ENCODE measurements at places on chromosomes 2 and 18.

GRCh38 chr2:204477358-204477950, 67.8 kb upstream of the PARD3B start:
- DNase-seq = no peak

GRCh38 chr2:100870652-100871531, 51.0 kb downstream of the NPAS2 start:
- DNase-seq = no peak

DNA sequence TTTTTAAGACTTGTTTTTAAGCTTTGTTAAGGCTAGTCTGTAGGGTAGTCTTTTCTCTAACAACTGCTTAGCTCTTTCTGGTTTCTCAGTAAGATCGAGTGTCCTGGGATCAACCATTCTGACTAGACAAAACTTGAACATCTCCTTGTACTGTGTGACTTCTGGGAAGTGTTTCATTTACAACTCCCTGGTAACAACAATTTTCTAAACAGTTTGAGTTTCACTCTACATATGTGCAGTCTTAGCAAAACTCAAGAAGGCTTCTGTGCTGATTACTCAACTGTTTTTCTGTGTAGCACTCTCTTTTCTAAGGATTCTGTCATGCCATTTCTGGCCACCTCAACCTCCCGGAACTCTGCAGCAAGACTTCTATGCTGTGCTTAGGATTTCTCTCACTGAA, 204.5 kb downstream of the KIAA1328 start:
- no peak for DNase-seq

GRCh38 chr2:105775809-105776559, 31.3 kb downstream of the NCK2 start:
- DNase-seq = no peak

DNA sequence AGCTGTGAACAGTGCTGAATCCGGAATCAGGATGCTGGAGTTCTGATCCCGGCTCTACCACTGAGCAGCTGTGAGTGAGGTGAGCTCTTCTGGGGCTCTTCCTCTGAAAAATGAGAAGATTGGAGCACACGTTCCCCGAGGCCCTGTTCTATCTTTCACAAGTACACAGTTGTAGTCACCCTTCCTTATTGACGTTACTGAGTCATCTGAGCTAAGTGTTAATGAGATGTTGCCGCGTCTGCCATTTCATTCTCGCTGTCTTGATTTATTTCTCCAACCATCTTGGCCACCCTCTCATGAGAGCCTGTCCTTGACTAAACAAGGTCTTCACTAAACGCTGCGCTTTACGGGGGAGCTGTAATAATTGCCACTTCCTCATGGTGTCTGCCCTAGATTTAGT, 31.9 kb upstream of the EFR3B start:
- DNase-seq = no peak

DNA sequence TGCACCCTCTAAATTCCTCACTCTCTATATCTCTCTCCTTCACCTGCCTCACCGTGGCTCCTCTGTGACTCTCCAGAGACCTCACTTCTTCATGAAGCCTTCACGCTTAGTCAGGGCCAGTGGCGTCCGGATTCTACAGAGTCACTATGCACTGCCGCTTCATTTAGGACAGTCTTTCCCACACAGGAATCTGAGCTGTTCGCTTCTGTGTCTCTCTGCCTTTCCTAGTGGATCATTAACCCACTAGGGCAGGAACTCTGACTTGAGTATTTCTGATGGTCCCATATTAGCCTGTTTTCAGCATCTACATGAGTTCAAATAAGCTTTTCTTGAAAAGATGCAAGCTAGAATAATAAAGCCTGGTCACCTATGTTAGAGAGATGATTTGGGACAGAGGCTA, 180.2 kb upstream of the DOK6 start:
- no peak for DNase-seq

DNA sequence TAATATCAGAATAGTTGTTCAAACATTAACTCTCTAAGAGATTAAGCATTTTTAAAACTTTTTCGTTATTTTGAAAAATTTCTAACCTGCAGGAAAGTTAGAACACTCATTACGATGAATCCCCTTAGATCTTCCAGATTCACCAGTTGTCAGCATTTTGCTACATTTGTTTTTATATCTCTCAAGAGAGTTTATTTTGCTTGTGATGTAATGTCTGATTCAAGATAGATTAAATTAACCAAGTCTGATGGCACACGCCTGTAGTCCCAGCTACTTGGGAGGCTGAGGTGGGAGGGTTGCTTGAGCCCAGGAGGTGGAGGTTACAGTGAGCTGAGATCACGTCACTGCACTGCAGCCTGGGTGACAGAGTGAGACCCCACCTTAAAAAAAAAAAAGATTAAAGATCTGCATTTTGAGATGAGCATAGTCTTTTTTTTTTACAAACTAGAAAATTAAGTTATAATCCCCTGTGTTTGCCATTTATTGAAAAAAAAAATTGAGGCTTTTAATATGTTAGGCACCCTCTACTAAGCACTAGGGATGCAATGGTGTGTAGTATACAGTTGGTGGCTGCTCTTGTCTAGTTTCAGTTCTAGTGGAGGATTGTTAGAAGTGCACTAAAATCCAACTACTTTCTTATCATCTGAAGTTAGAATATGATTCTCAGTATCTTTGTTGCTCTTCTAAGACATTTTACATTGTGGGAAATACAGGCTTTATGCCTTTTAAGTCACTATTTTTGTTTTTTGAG, 20.9 kb downstream of the RAB10 start:
- DNase-seq = no peak

GRCh38 chr2:56813490-56813889, 629.7 kb downstream of the CCDC85A start:
- no peak for DNase-seq

DNA sequence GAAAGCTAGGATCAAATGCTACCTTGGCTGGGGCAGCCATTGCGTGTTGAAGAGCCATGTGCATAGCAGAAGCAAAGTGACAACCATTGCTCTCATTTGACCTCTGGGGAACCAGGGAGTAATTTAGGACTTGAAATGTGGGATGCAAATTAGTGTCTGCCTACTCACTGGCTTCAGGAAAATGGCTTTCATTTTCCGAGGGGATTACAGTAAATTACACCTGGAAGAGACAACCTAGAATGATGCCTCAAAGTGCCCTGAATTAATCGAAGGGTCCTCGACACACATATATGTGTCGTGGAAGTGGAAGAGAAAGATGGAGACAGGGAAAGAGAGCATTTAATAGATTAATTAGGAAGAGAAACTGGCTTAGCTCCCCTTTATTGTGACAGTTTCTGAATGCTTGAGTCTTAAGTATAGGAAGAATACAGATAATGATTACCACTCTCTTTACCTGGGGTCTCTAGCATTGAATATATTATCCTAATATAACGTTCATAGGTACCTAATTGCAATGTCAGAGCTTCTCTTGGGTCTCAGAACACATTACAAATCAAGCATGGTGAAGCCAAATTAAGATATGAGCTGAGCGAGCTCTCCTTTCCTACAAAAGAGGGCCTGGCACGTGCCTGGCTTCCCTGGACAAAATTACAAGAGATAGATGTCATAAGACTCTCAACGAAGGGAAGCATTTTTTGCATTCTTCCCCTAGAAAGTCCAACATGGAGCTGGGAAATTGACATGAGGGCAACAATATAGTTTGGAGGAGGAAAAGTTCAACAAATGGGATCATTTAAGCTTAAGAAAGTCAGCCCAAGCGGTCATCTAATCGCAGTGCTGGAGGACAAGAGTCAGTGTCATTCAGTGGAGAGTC, 59.5 kb downstream of the MYCN start:
- DNase-seq = no peak

DNA sequence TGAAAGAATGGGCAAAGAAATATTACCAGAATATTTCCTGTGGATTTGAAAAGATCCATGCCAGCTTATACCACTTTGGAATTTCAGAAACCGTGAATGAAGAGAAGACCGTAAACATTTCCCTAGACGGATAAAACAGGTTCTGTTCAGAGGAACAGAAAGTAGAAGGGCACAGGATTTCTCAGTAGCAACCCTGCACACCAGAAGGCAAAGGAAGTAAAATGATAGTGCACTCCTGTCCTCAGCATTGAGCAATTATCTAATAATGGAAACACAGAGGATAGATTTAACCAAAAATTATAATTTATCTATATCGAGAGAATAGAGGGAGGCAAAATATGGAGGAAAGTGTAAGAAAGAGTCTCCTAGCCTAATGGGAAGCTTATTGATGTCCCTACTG, 87.0 kb upstream of the ITGA6 start:
- no peak for DNase-seq

DNA sequence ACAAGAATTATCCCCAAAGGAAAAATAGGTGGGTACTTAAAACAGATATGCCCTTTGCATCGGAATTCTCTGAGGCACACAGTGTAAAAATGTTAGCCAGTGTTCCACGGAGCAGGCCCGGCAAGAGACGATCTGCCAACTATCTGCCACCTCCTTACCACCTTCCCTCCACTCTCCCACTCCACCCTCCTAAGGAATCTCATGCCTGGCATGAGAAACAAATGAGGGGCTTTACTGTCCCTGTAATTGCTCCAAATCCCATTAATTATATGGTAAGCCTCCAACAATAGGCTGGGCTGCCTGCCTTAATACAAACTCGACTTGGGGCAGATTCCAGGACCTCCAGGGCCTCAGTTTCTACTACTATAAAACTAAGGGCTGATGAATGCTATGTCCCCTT, 102.3 kb downstream of the ZBTB7C start:
- no peak for DNase-seq

DNA sequence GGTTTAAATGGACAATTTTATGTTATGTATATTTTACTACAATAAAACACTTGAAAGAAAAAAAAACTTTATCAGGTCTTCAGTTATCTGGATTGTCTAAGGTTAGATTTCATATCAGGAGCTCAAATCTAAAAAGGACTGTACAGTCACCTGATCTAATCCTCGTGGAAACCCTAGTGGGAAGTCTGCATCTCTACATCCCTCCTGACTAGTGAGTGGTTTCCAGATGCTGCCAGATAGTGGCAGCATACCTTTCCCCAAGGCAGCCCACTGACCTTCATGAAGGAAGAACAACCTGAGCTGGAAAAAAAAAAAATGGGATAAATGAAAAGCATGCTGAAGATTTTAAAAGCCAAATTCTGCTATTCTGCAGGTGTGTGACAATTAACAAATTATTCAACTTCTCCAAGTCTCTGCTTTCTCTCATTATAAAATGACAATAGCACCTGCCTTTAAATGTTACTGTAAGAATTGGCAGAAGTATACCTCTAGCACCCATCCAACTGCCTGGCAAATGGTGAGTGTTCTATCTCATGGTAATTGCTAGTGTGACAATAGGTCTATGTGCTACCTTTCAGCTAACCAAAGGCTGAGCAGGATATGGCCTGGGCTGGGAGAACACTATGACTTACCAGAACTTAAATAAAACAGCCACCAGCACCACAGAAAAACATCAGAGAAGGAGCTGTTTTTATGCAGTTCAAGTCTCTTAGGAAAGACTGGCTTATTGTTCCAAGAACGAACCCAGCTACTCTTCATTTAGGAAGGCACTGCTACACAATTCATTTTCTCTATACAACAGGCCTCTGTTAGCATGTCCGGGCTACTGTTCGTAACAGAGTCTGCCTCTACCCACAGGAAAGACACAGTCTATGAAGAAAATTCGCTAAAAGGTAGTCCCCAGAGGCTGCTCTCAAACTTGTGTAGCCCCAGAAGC, 8.6 kb downstream of the CLASP1 start:
- DNase-seq = no peak

DNA sequence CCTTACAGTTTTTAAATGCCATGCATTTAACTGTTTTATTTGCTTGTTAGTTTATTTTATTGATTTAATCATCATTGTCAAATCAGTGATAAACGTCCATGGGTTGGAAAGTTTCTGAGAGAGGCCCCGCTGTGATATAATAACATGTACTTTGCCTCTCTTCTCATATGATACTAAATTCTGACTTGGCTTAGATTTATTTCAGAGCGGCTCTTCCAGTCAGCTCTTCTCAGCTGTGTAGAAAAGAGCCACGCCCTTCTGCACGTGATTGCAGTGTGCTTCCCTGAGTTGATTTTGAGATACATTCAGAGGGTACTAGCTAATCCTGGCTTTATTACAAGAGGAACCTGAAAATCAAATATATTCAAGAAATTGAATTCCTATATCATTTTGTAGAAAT, 218.6 kb downstream of the KCNE4 start:
- no peak for DNase-seq

- DNase-seq = no peak
Measured at GRCh38 chr2:152611458-152612231, 105.6 kb downstream of the PRPF40A start.

GRCh38 chr18:1760901-1761300, 810.4 kb downstream of the METTL4 start:
- no peak for DNase-seq

- no peak for DNase-seq
Measured at GRCh38 chr2:102190430-102191107, 3.7 kb downstream of the IL1RL2 start.

DNA sequence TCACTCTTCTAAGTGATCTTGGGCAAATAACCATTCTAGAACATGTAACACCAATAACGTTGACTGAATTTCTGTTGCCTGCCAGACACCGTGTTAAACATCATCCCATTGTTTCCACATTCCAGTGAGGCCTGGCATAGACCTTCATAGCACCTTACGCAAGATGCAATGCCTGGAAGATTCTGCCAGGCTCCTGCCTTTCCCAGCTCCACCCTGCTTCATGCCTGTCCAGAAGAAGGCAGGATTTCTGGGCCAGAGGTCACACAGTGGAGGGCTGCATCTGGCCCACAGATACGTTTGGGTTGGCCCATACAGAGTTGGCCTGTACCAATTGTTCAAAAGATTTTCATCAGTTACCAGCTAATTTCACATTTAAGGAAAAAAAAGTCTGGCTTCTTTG, 46.3 kb downstream of the EN1 start:
- no peak for DNase-seq

DNA sequence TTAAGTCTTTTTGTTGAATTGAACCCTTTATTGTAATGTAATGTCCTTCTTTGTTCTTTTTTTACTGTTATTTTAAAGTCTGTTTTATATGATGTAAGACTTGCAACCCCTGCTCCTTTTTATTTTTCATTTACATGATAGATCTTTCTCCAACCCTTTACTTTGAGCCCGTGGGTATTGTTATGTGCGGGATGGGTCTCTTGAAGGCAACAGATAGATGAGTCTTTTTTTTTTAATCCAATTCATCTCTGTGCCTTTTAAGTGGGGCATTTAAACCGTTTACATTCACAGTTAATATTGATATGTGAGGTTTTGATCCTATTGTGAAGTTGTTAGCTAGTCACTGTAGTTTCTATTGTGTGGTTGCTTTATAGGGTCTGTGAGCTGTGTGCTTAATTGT, 120.6 kb downstream of the NCOA1 start:
- DNase-seq = no peak
